ENCODE measurements at places on chromosomes 5 and 9. TPM values are rescaled to one million over a fixed set of nuclear protein-coding genes. Genes with fewer than 3 reads are reported as not detected.

SPZ1 gene
- total RNA-seq = not detected

TMEM215 gene
- not detected for total RNA-seq

WNK2 gene
- not detected for total RNA-seq

KCNIP1 gene
- total RNA-seq = not detected

GNA14 gene
- not detected for total RNA-seq

SH3PXD2B gene
- total RNA-seq = 0.47 TPM
